Fibroblast of lung (primary cell): ENCODE measurements at places on chromosomes 6 and 20.

DNA sequence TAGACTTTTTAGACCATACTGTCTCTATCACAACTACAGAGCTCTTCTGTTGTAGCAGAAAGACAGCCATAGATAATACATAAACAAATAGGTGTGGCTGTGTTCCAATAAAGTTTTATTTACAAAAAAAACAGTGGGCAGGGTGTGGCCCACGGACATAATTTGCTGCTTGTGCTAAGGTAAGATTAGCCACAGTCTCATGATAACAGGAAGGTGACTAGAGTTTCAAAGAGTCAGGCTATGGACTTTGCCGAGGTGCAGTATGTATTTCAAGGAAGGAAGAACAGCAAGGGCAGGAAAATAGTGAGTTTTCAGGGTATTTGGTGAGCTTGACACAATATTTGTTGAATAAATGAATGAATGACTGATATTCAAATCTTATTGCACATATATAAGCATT, 20.2 kb downstream of the SOBP start:
- DNase-seq, result no peak

GRCh38 chr6:140318408-140318807, 944.0 kb upstream of the CITED2 start:
- no peak for DNase-seq

DNA sequence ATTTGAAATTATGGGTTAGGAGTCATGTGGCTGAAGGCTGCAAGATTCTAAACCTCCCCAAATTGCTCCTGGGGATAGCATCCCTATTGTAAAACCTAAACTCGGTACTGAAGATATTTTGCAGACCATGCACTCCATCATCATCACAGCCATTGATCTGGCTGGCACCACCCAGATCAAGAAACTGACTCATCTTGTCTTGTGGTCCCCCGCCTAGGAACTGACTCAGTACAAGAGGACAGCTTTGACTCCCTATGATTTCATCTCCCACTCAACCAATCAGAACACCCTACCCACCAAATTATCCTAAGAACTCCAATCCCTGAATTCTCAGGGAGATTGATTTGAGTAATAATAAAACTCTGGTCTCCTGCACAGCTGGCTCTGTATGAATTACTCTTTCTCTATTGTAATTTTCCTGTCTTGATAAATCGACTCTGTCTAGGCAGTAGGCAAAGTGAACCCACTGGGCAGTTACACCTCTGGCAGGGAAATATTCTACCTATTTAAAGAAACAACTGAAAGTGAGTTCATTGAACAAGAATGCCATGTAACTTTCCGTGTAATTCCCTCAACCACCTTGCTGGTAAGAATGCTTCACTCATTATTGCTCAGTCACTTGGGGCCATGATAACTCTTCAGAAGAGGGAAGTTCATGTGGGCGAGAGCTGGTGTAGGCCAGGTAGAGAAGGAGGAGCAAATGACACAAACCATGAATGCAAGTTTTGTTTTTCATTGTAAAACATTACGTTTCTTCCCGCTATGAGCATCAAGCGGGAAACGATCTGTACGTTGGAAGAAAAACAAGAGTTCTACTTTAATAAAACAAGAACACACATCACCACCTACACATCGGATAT, 602.9 kb upstream of the ARID1B start:
- no peak for DNase-seq

DNA sequence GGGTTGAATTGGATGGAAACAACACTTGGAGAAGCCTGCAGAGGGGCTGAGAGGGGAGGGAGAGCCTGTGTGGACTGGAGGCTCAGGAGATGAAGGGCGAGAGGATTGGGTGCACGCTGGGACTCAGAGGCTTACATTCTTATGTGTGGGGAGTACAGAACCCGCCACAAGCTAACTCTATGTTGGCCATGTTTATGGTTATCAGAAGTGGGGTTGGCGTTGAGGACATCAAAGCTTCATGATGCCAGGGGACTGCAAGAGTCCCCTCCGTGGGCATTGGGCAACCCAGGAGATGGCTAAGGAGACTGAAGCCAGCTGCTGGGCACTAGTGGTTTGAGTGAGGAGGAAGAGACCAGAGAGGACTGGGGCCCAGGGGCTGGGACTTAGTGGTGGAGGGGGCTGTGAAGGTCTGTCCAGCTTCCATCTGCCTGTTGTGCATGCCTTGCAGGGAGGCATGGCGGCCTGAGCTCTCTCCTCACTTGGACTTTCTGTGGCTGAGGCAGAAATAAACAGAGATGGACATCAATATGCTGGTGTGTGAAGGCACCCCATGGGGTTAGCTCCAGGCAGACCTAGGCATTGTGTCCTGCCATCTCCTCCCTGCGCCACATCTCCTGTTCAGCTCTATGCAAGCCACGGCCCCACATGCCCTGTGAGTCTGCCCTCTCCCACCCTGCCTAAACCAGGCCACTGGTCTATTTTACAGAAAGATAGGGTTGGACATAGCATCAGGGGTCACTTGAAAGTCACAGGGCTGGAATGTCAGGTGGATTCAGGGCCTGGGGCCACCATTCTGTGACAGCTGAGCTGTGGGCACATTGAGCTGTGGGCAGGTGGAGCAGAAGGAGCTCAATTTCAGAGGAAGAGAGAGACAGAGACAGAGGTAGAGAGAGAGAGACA, 61.6 kb downstream of the PHACTR3 start:
- DNase-seq, result no peak

DNA sequence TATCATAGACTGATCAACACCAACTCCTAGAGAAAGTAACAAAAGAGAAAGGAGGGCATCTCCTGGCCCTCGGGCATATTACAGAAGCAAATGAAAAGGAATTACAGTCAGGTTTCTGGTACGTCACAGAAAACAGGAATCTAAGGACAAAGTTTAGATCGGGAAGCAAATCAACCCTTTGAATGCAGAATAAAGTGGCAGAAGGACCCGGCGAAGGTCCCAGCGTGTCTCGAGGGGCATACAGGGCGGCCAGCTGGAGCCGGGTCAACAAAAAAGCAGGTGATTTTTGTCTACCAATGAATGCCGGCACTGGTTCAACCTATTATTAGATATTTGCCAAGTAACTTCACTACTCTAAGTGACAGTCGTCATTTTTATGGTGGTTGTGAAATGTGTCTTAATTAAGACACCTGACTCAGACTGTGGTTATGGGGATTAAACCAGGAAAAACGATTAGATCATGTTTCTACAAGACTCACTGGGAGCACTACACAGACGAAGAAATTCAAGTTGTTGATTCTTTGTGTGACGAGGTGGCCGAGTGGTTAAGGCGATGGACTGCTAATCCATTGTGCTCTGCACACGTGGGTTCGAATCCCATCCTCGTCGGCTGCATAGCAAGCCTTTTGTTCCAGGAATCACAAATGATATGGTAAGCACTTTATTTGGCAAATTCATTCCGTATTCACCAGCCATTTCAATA, 12.4 kb upstream of the ZSCAN9 start:
- peak; percentile 90 for DNase-seq

DNA sequence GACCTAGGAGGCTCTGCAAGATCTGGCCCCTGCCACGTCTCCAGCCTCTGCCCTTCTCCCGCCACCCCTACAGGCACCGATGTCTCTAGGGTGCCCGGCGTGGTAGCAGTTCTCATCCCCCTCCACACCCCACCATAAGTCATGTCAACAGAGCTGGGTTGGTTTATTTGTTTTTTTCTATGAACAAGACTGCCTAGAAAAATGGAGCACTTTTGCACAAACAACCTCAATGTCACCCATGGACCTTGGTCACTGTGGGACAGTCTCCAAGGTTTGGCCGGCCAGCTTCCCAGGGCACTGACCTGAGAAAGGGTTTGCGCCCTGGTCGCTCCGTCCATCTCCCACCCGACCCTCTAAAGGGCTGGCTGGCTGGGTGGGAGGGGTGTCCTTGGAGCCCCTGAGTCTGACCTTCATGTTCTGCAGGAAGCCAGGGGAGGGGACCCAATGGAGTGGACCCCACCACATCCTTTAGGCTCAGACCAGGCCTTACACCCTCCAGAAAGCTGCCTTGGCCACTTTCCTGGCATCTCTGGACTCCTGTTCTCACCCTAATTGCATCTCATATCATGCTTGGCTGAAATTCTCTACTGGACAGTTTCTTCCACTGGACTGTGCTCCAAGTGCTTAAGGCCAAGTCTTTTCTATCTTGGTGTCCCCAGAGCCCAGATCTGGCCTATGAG, 104.8 kb upstream of the PTPN1 start:
- DNase-seq, result no peak

DNA sequence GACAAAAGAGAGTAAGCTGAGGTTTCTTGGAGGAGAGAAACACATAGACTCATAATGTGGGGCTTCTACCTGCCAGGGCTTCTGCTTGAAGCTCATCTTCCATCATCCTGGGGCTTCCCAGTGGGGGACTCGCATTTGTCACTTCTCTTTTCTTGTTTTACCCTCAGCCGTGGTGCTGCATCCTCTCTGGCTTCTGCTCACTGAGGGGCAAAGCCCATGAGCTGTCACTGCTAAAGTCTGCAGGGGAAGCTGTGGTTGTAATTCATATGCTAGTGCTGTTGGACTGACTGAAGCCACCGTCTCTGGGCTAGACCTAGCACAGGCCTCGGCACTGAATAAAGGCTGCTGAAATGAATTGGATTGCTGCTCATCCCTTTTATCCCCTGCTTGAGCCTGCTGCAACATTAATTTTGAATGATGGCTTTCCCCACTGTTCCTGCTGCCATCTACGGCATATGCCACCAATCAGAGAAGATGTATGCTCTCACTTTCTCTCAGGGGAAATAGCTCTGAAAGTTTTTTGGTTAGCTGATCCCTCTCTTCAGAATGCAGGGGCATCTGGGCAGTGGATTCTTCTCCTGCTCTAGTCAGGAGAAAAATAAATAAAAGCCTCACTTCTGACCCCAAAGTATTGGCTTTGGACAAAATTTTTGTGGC, 568.4 kb upstream of the MAP3K7 start:
- peak; percentile 41 for DNase-seq

- no peak for DNase-seq
Observed at GRCh38 chr6:20687494-20687893, 153.2 kb downstream of the CDKAL1 start.

DNA sequence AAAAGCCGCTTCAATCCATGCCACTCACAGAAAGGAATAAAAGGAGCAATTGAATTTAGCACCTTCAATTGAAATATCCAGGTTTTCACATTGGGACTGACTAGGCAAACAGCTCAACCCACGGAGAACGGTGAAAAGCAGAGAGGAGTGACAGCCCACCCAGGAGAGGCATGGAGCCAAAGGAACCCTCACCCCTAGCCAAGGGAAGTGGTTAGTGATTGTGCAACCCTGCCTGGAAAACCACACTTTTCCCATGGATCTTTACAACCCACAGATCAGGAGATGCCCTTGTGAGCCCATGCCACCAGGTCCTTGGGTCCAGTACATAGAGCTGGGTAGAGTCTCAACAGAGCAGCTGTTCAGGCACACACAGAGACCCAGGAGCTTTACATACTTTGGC, 911.8 kb downstream of the EPHA7 start:
- DNase-seq, result no peak

DNA sequence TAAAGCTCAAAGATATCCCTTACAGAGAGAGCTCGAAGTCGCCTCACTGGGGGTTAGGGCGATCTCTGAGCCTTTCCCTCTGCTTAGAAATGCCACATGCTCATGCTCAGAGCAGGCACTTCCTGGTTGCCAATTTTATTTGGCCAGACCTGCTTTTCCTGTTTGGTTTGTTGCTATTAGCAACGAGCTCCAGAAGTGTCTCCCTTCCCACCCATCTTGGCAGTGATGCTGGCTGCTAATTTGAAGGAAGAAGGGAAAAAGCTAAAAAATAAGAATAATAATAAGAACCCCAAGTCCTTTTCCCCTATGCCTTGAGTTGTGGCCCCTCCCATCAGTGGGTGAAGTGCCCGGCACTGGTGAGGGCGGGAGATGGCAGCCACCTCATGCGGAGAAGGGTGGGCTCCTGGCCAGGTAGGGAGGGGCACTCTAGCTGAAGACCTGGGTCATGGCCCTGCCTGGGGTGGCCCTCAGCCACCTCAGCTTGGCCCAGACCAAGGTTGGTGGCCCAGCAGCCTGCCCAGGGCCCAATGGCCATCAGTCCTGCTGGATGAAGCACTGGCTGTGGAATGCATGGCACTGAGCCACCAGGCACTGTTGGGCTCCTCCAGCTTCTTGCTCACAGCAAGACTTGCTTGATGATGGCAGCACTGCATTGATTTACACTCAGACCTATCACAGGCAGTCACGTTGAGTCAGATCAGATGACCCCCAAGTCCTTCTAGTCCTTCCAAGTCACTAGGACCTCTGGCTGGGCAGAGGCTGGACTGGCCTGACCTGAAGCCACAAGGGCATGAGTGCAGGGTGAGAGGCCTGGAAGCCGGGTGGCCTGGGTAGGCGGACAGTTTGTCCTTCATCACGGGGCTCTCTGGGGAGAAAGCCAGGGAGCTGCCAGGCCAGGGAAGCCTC, 79.0 kb downstream of the SYNJ2 start:
- DNase-seq, result peak; percentile 93

- DNase-seq, result peak; percentile 43
Observed at GRCh38 chr20:2387180-2387577, 6.5 kb downstream of the TGM6 start.

DNA sequence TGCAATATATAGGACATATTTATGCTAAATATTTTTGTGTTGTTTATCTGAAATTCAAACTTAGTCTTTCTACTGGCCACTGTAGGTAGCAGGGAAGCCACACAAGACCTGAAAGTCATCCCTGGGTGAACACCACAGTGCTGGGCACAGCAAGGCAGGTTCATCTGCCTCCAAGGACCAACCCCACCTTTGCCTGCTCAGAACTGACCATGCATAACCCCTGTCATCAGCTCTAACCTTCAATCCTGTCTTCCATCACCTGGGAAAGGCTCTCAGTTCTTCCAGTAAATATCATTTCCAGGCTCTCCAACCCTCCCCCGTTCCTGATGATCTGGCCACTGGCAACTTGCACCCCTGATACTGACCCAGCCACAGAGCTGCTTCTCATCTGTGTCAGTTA, 32.7 kb upstream of the CST7 start:
- no peak for DNase-seq

DNA sequence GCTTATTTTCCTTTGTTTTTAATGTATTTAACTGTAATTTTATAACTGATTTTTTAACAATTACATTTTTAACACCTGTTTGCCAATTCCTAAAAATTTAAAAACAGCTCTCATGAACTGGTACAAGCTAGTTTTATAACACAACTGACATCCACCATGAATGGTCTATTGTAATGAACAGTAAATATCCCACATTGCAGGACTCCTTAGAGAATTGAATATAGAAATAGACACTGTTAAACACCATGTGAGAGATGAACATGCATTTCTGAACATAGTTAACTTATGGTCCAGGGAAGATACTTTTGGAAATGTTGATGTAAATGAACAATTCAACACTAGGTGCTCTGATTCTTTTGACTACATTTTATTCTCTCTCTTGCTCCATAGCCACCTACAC, 195.1 kb upstream of the GMDS start:
- no peak for DNase-seq
